ENCODE measurements at places on chromosomes 16 and 17. TPM values are rescaled to one million over a fixed set of nuclear protein-coding genes. Genes with fewer than 3 reads are reported as not detected.
A peak's percentile ranks its signal among the peaks of the same experiment; 100 is the strongest.

DNA sequence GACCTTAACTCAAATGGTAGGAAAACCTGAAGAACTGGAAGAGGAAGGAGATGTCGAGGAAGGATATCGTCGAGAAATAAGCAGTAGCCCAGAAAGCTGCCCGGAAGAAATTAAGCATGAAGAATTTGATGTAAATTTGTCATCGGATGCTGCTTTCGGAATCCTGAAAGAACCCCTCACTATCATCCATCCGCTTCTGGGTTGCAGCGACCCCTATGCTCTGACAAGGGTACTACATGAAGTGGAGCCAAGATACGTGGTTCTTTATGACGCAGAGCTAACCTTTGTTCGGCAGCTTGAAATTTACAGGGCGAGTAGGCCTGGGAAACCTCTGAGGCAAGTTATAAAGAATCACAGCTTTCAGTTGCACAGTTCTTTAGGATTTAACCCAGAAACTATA is 15.5 kb downstream of the ERCC4 start:
- DNase-seq, result no peak

GRCh38 chr17:79850571-79851460 is 11.6 kb upstream of the CBX4 start:
- DNase-seq, result no peak

GRCh38 chr17:37310940-37311339 is 64.8 kb upstream of the C17orf78 start:
- DNase-seq, result no peak

- DNase-seq, result no peak
Measured at GRCh38 chr16:12583237-12583897, 220.3 kb downstream of the CPPED1 start.

The SRL gene
- 394 TPM for polyA plus RNA-seq

DNA sequence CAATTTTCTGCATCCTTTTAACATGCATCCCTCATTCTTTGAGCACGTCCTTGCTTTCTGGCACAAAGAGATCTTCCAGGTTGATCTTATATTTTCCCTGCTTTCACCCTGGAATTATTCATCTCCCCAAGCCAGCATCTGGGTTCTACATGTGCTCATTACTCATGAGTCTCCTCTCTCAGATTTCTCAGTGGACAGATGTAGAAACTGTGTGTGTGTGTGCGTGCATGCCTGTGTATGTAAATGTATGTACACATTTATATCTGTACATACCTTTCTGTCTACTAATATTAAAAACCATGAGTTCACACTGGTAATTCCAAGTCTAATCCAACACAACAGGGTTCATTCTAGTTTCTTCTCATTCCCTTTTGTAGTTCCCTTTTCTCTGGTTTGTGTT is 41.9 kb upstream of the NSRP1 start:
- no peak for DNase-seq

The ADAMTS18 gene
- 0.10 TPM for polyA plus RNA-seq

The MYL4 gene
- polyA plus RNA-seq, result 750 TPM

DNA sequence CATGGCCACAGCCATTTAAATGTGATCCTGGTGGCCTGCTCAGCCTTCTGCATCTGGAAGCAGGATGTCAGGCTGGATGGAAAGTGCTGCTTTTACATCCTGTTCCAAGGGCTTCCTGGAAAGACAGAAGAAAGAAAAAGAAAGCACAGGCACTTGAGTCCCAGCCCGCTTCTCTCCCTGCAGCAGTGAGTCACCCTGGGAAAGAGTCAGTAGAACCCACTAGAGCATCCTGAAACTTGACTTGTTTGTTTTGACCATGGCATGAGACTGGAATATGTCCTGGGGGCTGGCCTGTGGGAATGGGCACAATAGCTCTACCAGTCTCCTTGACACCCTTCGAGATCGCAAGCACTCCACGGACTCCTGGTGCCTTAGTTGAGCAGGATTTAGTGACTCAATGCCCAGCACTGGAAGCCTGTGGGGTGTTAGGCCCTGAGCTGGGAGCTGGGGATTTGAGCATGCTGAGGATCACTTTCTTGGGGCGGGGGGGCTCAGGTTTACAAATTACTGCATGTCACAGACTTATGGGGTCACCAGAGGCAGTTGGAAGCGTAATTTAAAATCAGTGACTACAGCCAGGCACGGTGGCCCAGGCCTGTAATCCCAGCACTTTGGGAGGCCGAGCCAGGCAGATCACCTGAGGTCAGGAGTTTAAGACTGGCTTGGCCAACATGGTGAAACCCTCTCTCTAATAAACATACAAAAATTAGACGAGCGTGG is 22.1 kb upstream of the GNA13 start:
- DNase-seq, result no peak

DNA sequence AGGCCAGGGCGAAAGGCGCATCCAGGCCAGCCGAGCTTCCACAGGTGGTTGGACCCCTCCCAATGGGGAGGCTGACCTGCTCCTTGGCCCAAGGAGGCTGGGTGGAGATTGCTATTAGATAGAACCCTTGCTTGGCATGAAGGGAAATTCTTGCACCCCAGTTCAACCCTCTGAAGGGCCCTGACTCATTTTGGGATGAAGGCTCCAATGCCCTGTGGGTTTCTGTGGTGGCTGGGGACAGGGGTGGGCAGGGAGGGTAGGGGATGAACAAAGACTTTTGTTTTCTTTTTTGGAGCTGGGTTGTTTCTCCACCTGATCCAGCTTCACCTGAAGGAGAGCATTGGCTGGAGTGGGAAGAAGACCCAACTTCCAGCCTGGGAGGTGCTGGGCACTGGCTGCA is 16.7 kb upstream of the TBX21 start:
- no peak for DNase-seq

DNA sequence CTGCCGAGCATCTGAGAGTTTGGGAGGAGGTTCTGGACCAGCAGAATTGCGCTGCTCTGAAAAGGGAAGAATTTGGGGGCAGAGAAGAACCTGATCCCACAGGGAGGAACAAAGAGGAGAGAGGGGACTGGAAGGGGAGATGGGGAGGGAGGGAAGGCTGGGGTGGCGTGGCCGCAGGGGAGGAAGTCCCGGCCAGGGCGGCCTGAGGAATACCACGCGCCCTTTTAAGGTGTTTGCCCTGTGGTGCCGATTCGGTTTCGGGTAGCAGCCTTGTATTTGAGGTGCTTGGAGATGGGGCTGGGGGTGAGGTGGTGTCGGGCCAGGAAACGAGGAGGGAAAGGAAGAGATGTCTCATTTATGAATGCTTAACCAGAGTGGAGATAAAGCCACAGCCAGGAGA is 51.3 kb downstream of the AKAP1 start:
- no peak for DNase-seq

DNA sequence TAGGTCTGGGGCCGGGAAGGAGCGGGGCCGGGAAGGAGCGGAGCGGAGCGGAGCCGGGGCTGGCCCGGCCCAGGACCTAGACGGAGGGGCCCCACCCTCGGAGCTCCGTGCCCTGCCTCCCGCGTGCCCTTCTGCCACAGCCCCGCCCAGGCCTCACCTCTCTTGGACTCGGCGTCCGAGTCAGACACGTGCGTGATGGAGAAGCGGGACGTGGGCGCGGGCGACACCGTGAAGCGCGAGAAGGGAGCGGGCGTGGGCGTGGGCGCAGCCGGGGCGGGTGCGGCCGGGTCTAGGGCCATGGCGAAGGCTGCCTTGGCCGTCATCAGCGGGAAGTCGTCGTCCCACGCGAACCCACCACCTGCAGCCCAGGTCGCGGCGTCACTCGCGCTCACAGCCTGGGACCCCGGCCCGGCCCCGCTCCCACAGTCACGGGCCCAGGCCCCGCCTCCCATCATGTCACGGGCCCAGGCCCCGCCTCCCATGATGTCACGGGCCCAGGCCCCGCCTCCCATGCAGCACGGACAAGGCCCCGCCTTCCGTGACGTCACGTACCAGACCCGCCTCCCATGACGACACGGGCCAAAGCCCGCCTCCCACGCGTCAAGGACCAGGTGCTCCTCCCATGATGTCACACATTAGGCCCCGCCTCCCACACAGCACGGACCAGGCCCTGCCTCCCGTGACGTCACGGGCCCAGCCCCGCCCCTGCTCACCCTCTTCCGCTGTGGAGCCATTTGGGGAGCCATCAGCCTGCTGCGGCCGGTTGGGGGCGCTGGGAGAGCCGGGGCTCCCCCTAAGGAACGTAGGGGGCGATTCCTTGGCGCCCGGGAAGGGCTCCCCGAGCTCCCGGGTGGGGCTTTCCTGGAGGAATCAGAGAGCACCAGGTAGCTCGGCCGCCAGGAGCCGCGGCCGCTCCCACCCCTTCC is 45.8 kb upstream of the PVALEF start:
- DNase-seq, result peak; percentile 71

The CRHR1 gene
- not detected for polyA plus RNA-seq

- DNase-seq, result peak; percentile 46
Measured at GRCh38 chr17:19237389-19238166, 412 bp downstream of the EPN2 start.

- DNase-seq, result no peak
Measured at GRCh38 chr17:11950771-11951519, 46.3 kb downstream of the ZNF18 start.

DNA sequence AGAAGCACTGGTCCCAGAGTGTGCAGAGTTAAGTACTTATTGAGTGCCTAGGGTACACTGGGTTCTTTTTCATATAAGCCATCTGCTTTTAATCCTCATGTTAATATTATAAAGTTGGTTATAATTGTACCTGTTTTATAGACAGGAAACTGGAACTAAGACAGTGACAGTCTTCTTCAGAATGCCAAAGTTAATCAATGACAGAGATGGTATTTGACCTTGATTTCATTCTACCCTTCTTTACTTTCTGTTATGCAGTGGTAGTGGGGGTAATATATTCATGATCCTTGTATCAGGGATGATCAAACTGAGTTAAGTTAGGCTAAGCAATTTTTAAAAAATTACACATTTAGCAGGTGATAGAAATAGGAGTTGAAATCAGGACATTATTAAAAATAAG is 108.6 kb upstream of the GOT2 start:
- DNase-seq, result no peak

The NEUROD2 gene
- not detected for polyA plus RNA-seq

GRCh38 chr17:30821871-30822723 is 2.4 kb downstream of the CRLF3 start:
- DNase-seq, result no peak

DNA sequence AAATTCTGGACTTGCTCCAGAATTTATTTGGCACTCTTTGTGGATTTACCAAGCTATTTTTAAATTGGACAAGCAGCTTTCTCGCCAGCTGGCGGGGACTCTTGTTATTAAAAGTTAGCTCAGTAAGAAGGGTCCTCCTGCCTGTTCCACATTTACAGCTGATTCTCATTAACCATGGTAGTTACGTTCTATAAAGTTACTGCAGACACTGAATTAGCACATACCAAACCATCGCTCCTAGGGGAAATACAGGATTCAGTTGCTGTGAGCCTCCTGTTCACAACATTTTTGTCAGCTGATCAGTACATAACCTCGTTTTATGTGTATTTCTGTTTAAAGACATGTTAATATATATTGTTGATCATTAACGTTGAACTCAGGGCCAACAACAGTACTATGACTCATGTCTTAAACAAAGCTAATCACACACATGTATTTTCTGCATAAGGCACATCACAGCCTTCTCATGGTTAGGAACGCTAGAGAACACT is 4.2 kb downstream of the LDAF1 start:
- DNase-seq, result peak; percentile 88

GRCh38 chr16:21638573-21638975 is 13.8 kb downstream of the IGSF6 start:
- no peak for DNase-seq

DNA sequence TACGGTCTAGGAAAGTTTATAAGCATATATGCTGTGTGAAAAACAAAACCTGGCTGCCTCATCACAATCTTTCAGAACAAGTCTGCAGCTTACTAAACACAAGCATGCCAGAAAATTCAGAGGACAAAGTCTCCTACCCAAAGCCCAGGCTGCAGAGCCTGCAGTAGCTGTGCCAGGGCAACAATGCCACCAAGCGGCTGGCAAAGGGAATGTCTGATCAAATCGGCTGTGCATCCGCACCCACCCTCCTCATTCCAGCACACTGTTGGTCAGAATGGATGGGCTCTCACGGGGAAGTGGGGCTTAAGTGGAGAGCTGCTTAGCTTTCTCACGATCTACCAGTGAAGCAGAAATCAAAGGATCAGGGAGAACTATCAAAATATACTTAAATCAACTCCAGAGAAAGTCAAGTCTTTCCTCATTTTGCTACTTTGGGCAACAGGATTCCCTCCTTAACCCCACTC is 73.5 kb downstream of the CYTH1 start:
- DNase-seq, result peak; percentile 78

The IL34 gene
- polyA plus RNA-seq, result 2.3 TPM

DNA sequence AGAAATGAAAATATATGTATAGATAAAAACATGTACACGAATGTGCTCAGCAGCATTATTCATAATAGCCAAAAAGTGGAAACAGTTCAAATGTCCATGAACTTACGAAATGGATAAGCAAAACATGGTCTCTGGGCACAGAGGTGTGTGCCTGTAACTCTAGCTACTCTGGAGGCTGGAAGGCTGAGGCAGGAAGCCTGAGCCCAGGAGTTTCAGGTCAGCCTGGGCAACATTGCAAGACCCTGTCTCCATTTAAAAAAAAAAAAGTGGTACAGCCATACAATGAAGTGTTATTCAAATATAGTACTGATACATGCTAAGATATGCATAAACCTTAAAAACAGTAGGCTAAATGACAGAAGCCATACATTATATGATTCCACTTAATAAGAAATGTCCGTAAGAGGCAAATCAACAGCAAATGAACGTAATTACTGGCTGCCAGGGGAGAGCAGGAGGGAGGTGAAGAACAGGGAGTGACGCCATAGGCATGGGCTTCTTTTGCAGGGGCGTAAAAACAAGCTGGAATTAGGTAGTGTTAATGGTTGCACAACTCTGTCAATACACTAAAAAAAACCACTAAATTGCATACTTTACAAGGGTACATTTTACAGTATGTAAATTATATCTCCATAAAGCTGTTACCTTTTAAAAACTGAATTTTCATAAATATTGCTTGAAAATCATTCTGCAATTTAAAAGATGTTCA is 87.2 kb upstream of the PLEKHM1 start:
- no peak for DNase-seq

The NPIPA2 gene
- polyA plus RNA-seq, result 1.2 TPM

- DNase-seq, result no peak
Measured at GRCh38 chr17:164303-165235, 16.9 kb downstream of the DOC2B start.

- DNase-seq, result no peak
Measured at GRCh38 chr16:71369494-71369893, 11.0 kb downstream of the CALB2 start.

Measured in heart left ventricle (tissue), 16 donors.